NCI-H2171 (cell line): ENCODE measurements at places on chromosomes 4 and X.

- no peak for DNase-seq
These were observed 271.8 kb upstream of the TENM3 start for GRCh38 chr4:181971411-181971810.

DNA sequence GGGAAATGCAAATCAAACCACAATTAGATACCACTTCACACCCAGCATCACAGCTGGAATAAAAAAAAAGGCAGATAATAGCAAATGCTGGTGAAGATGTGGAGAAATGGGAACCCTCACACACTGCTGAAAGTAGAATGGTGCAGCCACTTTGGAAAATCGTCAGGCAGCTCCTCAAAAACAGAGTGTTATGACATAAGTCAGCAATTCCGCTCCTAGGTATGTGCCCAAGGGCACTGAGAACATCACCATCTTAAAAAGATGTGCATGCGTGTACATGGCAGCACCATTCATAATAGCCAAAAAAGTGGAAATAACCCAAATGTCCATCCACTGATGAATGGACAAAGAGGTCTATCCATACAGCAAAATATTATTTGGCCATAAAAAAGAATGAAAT lies 28.0 kb downstream of the HMX1 start:
- no peak for DNase-seq

- no peak for DNase-seq
These were observed 62.7 kb upstream of the SHOX start for GRCh38 chrX:567891-568290.

DNA sequence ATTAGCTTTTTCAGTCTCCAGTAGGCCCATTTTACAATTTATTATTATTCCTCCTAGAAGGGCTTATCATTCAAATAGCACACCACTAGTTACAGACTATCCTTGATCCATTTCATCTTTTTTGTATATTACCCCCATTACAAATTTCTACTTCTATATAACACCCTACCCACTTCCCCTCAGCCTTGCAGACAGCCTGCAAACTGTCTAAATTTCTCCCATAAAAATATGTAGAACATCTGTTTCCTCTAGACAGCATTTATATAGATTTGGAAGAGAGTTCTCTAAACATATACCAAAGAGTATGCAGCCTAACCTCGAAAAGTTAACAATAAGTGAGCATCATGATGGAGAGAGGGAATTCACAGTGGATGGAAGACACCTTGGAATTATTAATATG lies 30.8 kb downstream of the COMMD8 start:
- no peak for DNase-seq

GRCh38 chr4:122602277-122603142 lies 18.4 kb downstream of the IL21 start:
- no peak for DNase-seq

- no peak for DNase-seq
These were observed 8.1 kb downstream of the SLC34A2 start for GRCh38 chr4:25663781-25664180.

- no peak for DNase-seq
These were observed 5.5 kb upstream of the IL15 start for GRCh38 chr4:141630854-141631253.

DNA sequence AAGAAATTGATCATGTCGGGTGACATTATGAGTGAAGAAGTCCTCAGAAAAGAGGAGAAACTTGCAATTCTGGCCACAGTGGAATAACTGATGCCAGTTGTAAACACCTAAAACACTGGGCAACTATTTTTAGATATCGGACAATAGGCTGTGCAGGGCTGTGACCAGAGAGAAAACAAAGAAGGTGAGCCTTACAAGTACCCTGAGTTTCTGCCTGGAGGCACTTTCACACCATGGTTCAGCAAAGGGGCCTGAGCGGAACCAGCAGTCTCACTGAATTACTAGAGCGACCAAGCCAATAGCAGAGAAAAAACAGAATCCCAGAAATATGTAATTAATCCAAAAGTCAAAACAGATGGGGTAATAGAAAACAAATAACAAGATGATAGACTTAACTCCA lies 11.2 kb downstream of the IRAK1 start:
- no peak for DNase-seq

GRCh38 chrX:132292793-132293192 lies 73.5 kb upstream of the RAP2C start:
- DNase-seq, result no peak
